Stimulated activated CD8-positive, alpha-beta memory T cell treated with anti-CD3 and anti-CD28 coated beads, Interleukin-15, amount 100 ng/mL, for 4 hours (primary cell): ENCODE measurements at places on chromosomes 16 and 17.
A peak's percentile ranks its signal among the peaks of the same experiment; 100 is the strongest.

GRCh38 chr16:11133344-11133943 is 122.6 kb downstream of the SOCS1 start:
- DNase-seq, result no peak

GRCh38 chr17:37358098-37358829 is 17.5 kb upstream of the C17orf78 start:
- peak; percentile 8 for DNase-seq

GRCh38 chr16:88495268-88495772 is 42.2 kb downstream of the ZFPM1 start:
- DNase-seq, result no peak

GRCh38 chr17:36923814-36924221 is 13.5 kb upstream of the LHX1 start:
- no peak for DNase-seq

DNA sequence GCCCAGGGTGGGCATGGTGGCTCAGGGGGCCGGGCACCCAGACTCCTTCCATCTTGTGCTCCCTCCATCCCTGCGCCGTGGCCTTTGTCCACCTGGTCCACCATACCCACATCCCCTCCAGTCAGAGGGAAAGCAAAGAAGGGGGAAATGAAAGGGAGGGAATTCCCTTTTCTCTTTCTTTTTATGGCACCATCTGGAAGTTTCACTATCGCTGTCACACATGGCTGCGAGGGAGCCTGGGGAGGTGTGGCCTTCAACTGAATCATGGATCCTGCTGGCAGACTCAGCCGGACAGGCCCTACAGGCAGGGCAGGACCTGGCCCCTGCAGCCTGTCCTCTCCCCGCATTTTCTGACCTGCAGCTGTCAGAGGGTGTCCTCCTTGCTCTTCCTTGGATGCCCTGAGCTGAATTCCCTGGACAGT is 6.2 kb downstream of the SLC12A3 start:
- DNase-seq, result no peak

DNA sequence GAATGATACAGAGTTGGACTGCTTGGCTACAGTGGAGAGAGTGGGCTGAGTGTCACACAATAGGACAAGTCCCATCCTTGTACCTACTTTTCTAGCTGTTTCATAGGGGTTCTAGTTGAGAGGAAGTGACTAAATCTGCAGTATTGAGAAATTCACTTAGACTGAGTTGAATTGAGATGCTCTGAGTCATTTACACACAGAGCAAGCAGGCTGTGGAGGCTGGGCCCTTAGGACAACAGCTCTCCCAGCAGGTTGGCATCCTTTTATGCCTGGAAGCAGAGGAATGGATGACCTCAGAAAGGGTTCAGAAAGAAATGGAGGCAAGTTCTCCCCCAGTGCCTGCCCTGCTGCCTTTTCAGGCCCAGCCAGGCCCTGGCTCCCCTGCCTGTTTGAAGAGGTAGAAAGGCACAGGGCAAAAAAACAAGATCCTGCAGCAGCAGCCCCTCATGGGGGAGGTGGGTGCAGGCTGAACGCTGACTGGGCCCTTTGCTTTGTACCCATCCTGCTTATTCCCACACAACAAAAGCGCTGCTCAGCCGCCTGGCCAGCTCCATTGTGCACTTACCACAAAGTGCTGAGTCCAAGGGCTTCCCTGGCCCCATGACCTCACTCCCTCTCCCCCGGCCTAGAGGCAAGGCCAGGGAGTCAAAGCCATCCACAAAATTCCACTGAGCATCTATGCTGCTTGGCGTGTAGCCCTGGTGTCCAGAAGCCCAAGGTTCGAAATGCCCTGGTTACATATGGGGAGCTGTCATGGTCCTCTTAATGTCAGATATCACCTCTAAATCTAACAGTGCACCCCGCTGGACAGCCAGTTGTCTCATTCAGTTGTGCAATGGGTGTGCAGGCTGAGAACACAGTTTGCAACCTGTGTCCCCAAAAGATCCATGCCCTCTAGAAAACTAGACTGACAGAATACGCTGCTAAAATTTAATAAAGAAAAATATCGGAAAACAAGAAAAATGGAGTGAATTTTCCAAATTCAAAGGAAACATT is 5.4 kb upstream of the CRYBA1 start:
- no peak for DNase-seq

- no peak for DNase-seq
Measured at GRCh38 chr16:78163772-78164670, 64.6 kb downstream of the WWOX start.
